ENCODE measurements at places on chromosomes 4 and X.
A peak's percentile ranks its signal among the peaks of the same experiment; 100 is the strongest.

DNA sequence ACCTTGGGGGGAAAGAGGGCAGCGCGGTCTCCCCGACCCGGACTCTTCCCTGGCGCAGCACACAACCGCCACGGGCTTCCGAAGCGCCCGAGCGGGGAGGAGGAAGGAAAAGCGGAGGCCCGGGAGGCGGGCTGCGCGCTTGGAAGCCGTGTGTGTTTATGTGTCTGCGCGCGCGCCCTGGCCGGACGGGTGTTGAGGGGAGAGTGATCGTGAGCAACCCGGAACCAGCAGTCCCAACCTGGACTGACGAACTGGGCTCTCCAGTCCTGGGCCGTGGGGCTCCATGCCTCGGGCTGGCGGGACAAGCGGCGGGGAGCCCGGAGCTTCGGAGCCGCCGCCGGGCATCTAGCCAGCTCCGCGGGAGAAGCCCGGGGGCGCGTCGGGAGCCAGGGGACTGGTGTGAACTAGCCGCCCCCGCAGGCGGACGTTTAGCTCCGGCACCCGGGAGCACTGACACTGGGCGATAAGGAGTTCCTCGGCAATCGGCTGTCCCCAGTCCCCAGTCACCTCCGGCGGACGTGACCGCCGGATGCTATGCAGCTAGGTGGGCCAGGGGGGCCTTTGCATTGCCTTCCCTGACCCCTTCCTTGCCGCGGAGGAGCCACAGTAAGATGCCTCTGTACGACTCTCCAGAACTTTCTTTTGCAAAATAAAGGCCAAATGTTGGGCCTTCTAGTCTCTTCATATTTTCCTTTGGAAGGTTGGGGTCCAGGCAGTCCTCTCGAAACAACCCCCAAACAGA, 74.8 kb upstream of the BCOR start:
- DNase-seq, result peak; percentile 77

GRCh38 chr4:77026322-77026704, 49.5 kb downstream of the CCNI start:
- no peak for DNase-seq

- DNase-seq, result peak; percentile 72
These were observed 34.5 kb upstream of the RAB33B start for GRCh38 chr4:139419388-139419914.

- DNase-seq, result no peak
These were observed 11.8 kb upstream of the SOWAHB start for GRCh38 chr4:76909711-76910110.

GRCh38 chrX:119497185-119497584, 28.9 kb downstream of the SLC25A5 start:
- no peak for DNase-seq

- DNase-seq, result no peak
These were observed 12.5 kb downstream of the RELL1 start for GRCh38 chr4:37673538-37674192.

DNA sequence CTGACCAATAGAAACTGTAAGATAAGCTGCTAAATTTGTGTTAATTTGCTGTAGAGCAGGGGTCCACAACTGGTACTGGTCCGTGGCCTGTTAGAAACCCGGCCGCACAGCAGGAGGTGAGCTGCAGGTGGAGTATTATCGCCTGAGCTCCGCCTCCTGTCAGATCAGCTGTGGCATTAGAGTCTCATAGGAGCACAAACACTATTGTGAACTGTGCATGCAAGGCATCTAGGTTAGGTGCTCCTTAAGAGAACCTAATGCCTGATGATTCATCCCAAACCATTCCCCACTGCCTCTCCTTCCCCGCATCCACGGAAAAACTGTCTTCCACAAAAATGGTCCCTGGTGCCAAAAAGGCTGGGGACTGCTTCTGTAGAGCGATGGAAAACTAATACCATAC, 19.7 kb downstream of the FBXW7 start:
- DNase-seq, result peak; percentile 33

GRCh38 chr4:137524725-137525369, 7.4 kb downstream of the PCDH18 start:
- peak; percentile 79 for DNase-seq

DNA sequence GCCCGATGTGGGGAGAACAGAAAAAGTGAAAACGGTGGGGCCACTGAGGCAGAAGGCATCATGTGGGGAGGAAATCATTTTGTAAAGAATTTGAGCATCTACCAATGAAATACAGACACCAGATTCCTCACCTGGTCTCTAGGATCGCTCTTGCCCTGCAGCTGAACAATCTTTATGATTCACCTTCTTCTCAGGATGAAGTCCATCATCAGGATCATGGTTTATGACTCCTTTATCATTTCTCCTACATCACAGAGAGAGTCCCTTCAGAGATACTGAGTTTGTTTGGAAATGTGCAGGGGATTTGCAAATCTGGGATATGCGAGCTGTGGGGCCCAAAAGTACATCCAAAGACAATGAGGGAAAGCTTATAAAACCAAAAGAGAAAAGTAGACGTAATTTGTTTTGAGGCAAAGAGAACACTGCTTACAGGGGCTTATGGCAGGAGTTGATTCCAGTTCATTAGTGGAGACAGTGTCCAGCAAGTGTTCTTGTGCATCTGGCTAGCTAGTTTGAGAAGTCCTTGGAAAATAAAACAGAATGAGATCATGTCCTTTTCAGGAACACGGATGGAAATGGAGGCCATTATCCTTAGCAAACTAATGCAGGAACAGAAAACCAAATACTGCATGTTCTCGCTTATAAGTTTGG, 15.3 kb upstream of the ANXA5 start:
- peak; percentile 47 for DNase-seq

DNA sequence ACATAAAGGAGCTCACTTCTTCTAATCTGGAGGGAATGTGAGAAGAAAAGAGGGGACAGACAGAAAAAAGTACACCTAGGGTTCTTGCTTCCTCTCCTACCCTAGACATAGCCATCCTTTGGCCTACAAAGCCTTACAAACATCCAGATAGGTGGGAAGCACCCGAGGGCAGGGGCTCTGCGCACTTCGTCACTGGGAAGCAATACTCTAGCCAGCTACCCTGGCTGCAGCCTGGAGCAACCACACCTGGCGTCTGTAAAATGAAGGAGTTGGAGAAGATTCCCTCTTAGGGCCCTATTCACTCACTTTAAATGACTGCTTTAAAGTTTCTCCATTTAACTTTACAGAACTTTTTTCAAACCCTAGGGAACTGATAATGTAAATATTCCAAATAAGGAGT, 65.7 kb upstream of the NOCT start:
- DNase-seq, result no peak

DNA sequence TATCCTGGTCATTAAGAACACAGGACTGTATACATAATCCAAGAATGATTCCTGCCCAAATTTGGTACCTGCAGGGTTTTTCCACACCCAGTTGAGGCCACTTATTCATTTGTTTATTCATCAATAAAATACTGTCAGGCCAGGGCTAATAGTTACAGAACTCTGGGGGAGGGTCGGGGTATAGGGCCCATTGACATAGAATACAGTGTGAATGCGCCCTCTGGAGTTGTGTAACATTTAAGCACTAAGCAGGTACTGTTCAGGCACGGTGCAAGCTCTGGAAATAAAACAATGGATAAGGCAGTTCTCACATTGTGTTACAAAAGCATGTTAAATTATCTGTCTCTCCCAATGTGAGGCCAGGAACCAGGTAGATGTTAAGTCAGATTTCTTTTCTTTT, 30.8 kb upstream of the LRBA start:
- no peak for DNase-seq
